ENCODE measurements at places on chromosomes 7 and 10.

GRCh38 chr7:151699147-151699927 lies 177.6 kb downstream of the PRKAG2 start:
- no peak for DNase-seq

GRCh38 chr7:127791446-127792189 lies 139.6 kb downstream of the SND1 start:
- DNase-seq = no peak

DNA sequence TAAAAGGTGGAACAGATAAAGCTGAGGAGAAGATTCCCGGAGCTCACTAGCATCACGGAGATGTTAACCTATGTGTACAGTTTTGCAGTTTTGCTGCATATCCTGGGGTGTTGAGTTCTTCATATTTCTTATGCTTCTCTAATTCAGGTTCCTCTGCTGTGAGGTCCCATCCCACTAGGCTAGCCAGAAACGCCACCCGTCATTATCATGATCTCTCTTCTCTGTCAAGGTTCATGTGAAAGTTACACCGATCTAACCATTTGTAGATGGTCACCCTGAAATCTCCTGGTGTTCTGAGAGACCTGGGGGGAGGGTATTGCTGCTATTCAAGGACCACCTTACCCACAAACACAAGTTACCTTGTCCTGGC lies 136.3 kb downstream of the CCDC71L start:
- no peak for DNase-seq

GRCh38 chr10:29874606-29875269 lies 184.6 kb downstream of the JCAD start:
- no peak for DNase-seq

GRCh38 chr10:75293446-75293820 lies 57.7 kb upstream of the COMTD1 start:
- DNase-seq = no peak

- no peak for DNase-seq
Measured at GRCh38 chr10:75407224-75407712, 5.7 kb upstream of the ZNF503 start.

DNA sequence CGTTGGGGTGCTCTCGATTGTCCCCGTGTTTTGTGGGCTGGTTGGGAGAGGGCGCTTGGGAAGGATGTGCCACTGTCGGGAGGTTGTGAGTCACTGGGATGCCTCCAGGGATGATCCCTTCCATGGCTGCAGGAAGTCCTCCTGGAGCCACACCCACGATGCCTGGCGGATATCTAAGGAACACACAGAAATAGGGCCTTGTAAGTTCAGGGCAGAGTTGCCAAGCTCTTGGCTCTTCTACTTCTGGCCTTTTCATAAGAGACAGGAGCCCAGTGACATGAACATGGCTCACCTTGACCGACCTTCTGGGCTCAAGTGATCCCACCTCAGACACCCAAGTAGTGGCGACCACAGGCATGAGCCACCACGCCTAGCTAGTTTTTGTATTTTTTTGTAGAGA lies 47.6 kb downstream of the ZRANB1 start:
- DNase-seq = no peak

Measured in CD4-positive, alpha-beta T cell treated with Interleukin-1 beta for 1 hour (primary cell).